Thoracic aorta (tissue), 2 donors: ENCODE measurements at places on chromosomes 7 and 10.

DNA sequence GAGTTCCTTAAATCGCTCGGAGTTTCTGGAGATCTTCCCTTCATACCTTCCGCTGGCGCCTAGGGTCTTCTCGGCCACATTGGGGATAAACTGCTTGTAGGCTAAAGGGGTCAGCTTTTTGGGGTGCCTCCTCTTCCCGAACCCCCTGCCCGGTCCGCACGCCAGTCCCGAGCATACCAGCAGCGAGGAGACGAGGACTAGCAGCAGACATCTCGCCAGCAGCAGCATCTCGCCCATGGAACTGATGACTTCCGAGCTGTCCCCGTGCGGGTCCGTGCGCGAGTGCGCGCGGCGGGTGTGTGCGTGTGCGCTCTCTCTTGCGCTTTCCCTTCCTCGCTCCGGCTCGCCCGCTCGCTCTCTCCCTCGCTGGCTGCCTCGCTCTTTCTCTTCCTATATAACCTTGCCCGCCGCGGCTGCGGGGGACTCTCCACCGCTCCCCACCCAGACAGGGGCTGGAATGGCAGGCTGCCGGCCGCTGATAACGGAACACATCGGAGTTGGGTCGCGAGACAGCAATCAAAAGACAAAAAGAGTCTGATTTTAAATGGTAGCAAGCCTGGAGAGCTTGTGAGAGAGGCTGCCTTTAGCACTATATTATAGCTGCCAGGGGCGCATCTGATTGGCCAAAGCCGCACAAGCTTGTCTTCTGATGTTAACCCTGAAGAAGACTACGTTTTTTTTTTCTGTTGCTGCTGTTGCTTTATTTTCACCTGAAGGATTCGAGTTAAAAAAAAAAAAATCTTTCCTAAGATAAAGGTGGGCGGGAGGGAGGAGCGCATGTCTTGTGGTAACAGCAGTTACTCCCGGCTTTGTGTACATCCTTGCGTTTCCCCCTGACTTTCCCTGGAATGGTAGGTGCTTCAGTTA lies at the start of gene SHH:
TSS of gene SHH (minus strand) at position 569 of the 867 bp plus-strand sequence. CDS start at position 228, 341 bp downstream.
- no peak for DNase-seq

- no peak for DNase-seq
Measured at GRCh38 chr10:125640653-125641052, 42.3 kb downstream of the TEX36 start.

GRCh38 chr7:81503336-81503735 lies 266.5 kb downstream of the HGF start:
- no peak for DNase-seq

GRCh38 chr7:79055722-79056415 lies 397.6 kb downstream of the MAGI2 start:
- DNase-seq: no peak

GRCh38 chr7:111137296-111138192 lies 46.6 kb downstream of the LRRN3 start:
- DNase-seq: no peak

DNA sequence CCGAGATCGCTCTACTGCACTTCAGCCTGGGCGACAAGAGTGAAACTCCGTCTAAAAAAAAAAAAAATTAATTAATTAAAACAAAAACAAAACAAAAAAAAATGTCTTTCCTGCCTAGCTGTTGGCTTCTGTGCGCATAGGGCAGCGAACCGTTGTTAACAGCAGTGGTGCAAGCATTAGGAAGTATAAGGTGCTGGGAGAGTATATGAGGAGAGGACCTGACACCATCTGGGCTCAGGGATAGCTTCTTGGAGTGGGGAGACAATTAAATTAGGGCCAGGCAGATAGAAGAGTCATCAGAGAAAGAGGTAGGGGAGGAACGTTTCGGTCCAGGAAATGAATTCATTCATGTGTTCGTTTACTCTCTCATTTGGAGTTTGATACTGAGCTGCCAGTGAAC lies 46.2 kb upstream of the EZH2 start:
- no peak for DNase-seq

DNA sequence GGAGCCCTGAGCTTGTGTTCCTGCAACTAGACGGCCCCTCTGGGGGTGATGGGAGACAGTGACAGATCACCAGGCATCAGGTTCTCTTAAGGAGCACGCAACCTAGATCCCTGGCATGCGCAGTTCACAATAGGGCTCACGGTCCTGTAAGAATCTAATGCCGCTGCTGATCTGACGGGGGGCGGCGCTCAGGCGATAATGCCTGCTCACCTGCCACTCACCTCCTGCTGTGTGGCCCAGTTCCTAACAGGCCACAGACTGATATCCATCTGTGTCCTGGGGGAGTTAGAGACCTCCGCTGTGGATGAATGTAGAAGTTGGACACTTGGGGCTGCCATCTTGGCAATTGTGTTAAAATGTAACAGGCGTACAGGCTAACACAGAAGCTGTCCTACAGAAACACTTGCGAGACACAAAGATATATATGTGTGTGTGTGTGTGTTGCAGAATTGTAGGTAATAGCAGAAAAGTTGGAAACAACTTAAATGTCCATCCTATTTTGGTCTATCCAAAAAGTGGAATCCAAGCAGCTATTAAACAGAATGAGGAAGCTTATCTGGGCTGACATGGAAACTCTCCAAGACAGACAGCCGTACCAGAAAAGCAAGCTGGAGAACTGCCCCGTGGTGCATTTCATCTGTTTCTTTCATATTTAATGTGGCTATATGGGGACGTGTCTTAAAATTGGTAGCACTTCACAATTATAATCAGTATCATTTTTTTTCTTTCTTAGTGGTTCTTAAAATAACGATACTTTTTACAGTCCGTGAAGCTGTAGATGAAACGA lies 82.8 kb downstream of the MKI67 start:
- DNase-seq: no peak

DNA sequence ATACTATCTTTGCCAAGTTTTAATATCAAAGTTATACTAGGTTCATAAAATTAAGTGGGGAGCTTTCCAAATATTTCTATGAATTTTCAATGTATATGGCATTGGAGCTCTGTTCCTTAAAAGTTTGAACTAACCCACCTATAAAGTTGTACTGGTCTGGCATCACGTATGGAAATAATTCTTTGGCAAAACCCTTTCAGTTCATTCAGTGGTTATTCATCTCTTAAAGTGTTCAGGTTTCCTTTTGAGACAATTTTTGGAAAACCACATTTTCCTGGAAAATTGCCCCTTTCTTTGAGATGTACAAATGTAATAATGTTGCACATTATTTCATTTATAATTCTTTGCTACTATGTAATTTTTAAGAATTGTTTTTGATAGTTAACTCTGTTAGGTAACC lies 62.5 kb upstream of the INPP5A start:
- no peak for DNase-seq

DNA sequence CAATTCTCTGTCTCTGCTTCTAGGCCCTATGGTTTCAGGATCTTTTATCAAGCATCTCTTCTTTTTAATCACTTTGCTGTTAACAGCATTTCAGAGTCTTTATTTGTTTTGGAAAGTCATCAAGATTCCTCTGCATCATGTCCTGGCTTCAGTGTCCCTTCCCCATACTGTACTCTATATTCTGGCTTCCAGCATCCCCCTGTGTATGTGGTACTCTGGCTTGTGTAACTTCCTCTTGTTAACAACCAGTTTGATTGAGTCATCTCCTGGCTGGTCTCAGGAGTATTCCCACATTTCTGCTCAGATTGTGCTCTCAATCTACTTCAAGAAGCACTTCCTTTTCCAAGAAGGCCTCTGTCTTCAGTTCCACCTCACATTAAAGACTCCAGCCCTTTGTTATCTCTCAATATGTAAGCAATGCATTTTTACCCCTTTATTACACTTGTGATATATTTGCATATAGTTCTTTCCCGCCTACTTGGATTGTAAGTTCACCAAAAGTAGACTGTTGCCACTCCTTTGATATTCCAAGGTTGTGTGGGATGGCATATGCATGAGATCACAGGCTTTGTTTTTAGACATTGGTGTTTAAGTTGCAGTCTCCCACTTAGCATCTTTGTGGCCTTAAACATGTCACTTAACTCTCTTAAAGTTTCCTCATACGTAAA lies 15.1 kb upstream of the ATE1 start:
- DNase-seq: no peak

GRCh38 chr7:55134359-55134725 lies 115.5 kb downstream of the EGFR start:
- DNase-seq: no peak

- no peak for DNase-seq
Measured at GRCh38 chr7:22676385-22676784, 50.6 kb upstream of the IL6 start.

- DNase-seq: no peak
Measured at GRCh38 chr7:116591202-116592040, 66.6 kb downstream of the CAV1 start.

DNA sequence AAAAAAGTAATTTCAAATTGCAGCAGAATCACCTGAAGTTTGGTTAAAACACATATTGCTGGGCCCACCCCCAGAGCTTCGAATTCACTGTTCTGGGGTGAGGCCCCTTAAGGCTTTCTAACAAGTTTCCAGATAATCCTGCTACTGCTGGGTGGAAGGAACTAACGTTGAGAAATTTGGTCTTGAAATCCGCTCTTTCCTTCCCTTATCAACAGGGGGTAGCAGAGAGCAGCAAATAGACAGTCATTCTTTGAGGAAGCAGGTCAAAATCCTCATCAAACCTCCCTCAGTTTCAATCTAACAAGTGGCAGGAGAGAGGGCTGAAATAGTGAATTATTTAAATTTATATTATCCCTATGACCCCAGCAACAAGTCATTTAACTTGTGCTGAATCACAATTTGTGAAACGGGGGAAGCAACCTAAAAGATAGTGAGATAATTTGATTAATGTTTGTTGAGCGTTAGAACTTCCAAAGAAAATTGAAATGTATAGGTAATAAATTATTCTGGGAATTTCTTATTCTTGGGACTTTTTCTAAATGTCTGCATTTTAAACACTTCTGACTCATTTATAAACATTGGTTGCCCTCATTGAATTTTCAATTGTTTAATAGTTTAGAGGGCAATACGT lies 21.7 kb upstream of the MALSU1 start:
- DNase-seq: no peak

DNA sequence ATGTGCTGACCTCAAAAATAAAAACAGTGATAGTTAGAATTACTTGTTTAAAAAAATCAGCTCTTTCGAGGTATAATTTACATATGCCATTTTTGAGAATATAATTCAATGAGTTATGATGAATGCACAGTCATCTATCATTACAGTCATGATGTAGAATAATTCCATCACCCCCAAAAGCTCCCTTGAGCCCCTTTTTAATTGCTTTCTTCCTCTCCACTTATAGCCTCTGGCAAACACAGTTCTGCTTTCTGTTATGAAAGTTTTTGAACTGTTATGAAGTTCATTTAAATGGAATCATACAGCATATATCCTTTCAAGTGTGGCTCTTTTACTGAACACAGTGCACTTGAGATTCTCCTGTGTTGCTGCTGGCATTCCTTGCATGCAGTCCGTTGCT lies 41.4 kb downstream of the PRTFDC1 start:
- no peak for DNase-seq

GRCh38 chr7:123747620-123748141 lies 1.1 kb downstream of the WASL start:
- DNase-seq: peak; percentile 8
